ENCODE measurements at places on chromosomes 11 and 22.

- no peak for DNase-seq
Measured at GRCh38 chr11:64802370-64803157, 450 bp downstream of the MAP4K2 start.

DNA sequence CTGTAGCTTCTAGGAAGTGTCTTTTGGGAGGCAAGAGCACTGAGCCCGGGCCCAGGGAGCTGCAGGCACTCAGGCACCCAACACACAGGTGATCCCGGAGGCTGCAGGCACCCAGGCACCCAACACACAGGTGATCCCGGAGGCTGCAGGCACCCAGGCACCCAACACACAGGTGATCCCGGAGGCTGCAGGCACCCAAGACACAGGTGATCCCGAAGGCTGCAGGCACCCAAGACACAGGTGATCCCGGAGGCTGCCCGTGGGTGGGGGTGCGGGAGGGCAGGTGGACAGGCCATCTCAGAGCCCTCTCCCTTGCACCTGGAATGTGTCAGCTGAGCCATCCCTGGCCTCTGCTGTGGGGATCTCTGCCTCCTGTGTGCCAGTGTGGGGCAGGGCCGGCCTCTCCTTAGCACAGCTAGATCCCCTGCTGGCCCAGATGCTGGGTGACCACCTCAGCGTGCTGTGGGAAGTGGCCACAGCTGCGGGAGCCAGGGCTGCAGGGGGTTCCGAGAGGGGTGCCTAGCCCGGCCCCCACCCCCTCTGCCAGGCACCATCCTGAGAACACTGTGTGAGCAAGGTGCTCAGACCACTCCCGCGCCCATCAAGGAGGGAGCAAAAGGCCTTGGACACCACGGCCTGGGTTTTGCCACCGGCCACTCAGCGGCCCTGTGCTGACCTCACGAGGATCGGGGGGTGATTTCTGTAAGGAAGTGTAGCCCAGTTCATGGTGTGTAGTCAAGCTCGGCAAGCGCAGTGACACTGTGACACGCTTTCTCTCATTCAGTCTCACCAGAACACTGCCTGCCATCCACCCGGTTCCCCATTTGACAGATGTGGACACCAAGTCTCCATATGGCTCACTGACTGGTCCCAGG, 14.2 kb downstream of the MRGPRG start:
- DNase-seq: no peak

DNA sequence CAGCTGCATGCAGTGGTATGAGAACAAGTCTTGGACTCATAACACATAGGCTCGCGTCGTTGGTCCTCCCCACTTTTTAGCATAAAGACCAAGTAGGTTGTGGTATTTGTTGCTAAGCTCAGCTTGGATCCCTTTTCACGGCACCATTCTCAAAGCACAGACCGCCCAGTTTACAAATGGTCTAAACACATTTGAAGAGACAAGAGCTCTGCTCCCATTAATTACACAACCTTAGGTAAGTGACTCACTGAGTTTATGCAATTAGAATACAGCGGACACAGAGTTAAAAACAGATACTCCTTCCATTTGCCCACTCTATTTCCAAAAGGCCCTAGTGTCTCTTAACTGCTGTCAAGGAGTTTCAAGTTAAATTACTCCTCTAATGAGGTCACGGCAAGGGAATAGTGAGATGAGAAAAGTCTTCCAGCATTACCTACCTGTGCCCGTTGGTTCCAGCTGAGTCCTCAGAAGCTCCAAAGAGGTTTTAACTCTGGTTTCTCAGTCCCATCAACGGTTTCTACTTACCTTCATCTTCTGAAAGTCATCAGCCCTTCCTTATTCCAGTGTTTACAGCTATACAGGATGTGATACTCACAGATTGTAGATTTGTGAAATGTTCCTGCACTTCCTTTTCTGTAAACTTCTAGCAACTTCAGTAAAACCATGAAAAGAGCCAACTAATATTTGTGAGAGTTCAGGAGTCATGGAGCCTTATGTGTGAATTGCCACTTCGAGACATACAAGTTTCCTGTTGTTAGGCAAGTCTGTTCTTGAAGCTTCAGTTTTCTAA, at the start of gene MS4A6A:
TSS of gene MS4A6A (minus strand) at position 543 of the 790 bp plus-strand sequence. CDS start 1,356 bp downstream, outside the sequence.
- DNase-seq: no peak

- DNase-seq: no peak
Measured at GRCh38 chr11:111302298-111302697, 4.0 kb downstream of the POU2AF3 start.

DNA sequence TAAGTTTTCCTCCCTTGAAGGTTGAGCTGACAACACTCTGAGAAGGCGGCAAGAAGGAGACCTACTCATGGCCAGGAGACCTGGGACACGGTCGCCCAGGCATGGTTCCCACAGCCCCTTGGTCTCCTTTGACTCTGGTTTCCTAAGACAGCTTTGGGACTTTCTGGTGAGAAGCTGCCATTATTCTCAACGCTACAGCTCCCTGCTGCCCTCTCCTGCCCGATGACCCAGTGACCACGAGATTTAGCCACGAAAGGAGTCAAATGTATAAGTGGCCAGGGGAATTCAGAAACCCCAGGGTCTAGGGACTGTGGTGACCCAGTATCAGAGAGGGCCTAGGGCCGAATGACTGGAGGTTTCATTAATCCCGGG, 699 bp upstream of the SDF2L1 start:
- no peak for DNase-seq

DNA sequence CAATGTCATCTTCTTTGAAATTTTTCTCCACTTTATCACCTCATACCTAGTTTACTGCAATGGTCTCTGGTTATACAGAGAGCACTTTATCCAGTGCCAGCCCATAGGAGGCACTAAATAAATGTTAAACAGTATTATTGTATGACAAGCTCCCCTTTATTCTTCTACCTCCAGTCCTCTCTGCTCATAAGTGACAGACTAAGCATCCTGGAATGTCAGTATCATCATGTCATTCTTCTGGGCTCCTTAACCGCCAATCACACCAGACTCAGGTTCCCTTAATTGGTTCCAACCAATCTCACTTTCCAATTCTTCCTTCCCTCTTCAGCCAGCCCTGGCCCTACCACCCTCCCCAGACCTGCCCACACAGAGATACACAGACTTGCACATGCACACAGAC, 93.1 kb downstream of the RPL27A start:
- no peak for DNase-seq

- DNase-seq: no peak
Measured at GRCh38 chr11:59078435-59078834, 7.7 kb upstream of the GLYATL1B start.

- no peak for DNase-seq
Measured at GRCh38 chr22:50218153-50218995, 17.6 kb downstream of the SELENOO start.

DNA sequence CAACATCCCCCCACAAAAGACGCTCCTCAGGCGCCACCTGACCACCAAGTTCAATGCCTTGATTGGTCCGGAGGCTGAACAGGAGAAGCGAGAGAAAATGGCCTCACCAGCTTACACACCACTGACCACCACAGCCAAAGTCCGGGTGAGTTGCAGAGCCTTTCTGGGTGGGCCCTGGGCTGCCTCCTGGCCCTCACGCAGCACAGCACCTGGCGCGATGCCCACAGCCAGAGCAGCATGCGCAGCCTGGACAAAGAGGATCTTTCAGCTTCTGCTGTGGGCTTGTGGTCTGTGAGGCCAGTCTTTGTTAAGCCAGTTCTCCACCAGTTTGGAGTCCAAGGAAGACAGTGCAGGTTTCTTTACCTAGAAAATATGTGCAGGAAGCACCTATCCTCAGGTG, 21.6 kb downstream of the CYB5R2 start:
- no peak for DNase-seq

DNA sequence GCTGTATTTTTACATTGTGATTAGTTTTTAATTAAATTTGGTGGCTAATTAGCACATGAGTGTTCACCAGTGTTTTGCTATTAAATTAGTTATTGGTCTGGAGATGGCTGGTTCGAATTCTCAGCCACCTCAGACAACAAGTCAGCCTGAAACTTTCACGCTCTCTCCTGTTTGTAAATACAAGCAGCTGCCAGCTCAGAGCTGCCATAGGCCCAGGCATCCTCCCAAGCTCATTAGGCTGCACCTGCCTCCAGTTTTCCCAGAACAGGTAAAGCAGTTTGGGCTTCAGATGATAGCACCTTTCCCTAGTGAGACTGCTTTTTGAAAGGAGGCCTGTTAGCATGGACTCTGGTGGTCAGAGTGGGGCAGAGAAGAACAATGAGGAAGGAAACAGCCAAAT, 156.8 kb downstream of the NAV2 start:
- DNase-seq: no peak

DNA sequence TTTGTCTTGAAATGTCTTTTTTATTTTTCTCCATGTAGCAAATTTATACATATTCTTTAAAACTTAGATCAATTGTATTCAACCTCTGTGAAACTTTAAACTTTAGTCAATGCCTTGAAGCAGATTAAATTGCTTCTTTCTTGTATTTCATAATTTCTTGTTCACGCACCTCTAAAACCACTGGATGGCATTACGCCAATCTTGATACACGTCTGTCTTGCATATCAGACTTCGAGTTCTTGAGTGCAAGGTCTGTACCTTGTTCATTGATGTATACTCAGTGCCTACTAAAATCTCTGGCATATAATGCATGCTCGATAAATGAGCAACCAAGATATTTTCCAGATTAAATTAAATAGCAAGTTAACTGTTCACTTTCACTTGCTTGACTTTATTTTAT, 236.8 kb downstream of the CASP12 start:
- no peak for DNase-seq

DNA sequence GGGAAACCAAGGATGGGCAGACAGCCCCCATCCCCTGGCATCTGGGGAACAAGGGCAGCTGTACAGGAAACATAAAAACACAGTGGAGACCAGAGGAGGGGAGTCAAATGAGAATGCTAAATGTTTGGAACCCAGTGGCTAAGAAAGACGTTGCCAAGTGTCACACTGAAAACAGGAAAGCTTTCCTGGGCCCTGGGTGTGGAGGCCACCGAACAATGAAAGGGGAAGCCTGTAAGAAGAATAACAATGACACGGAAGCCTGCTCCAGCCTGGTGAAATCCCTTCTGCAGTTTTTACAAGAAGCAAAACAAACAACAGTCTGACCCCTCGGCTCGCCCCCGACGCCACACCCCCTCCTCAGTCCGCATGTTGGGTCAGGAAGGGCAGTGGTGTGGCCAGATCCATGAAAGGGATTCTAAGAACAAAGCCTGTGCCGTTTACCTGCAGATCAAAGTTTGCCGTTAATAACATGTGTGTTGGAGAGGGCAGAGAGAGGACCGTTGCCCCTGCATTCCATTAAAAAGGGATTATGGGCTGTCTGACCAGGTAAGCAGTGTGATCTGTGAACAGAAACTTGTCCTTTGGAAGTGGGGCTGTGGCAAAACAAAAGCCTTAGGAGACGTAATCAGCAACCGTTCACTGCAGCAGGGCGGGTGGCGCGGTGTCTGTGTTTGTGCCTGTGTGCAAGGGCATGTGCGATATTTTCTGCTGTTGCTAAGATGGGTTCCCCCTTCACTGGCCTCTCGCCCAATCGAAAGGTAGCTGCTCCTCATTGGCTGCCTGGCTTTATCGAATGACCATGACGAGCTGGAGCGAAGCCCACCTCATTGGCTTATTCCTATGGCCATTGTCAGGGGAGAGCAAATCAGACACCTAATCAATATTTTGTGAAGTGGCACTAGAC, 113.7 kb upstream of the BLID start:
- no peak for DNase-seq

DNA sequence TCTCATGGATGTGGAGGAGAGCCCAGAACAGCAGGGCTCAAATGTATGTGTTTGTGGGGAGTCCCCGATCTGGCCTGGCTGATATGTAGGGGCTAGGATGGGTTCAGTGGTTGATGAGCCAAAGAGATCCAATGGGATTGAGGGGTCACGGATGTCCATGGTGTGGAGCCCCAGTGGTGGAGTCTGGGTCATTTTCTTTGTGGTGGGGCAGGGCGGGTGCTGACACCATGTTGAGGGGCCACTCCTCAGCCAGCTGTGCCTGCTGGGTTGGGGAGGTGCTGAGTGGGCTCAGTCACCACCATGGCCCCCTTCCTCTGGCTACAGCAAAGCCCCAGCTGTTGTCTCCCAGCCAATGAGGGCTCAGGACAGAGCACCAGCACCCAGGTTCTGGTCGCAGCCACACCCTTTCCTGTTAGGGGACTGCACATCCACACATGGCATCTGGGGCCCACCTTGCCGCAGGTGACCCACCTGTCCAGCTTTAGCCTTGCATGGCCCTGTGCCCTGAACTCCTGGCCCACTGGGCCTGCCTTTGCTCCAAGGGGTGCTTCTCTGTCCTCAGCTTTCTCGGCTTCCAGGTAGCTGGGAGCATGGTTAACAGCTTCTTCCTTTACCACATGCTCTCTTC, 3.2 kb upstream of the GNAZ start:
- DNase-seq: no peak

GRCh38 chr11:76790251-76790650, 7.1 kb downstream of the TSKU start:
- no peak for DNase-seq

DNA sequence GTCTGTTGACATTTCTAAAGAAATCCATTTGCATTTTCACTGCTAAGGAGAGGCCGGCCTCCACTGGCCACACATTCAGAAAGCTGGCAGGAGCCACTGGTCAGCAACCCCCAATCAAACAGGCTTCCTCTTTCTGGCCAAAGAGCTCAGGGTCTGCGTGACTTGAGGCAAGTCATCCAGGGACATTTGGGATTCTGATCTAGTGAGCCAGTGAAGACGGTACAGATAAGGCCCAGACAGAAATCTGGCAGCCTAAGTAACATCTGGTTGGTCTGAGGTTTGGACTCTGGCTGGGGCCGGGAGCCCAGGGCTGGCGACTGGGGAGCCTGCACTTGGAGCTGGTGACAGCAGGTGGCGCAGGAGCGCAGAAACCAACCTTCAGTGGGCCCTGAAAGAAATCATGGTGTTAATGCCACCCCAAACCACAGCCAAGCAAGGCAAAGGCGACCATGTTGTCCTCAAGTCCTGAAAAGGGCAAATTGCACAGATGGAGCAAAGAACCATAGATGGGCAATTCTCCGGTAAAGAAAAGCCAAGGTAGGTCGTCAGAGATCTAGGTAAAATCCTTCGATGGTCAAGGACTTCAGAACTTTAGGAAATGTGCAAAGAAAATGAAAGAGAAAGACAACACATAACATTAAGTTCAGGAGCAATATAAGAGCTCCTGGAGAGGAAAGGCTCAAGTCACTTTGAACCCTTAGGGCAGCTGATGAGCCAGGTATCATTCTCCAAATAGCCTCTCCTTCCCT, 99.4 kb upstream of the BLID start:
- no peak for DNase-seq

- no peak for DNase-seq
Measured at GRCh38 chr11:66912911-66913310, 45.3 kb downstream of the PC start.

DNA sequence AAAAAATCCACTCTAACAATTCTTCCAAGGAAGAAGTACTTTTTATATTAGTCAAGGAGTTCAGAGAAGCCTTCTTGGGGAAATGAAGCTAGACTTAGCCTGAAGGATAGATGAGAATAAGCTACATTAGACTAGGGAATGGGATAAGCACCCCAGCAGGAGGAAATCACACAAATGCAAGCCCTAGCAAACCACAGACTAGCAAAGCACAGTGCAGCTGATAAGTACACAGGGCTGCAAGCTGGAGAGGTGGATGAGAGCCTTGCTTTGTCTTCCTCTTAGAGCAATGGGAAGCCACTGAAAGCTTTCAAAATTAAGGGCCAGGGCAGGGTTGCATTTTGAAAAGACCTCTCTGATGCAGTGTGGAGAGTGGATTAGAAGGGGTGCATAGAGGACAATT, 946.2 kb downstream of the LRRC4C start:
- DNase-seq: no peak

Measured in stimulated activated CD4-positive, alpha-beta T cell treated with anti-CD3 and anti-CD28 coated beads, Interleukin-1b, Interleukin-23, amount 100 ng/mL, for 1 hour (primary cell).